ENCODE measurements at places on chromosomes 1 and 21. TPM values are rescaled to one million over a fixed set of nuclear protein-coding genes. Genes with fewer than 3 reads are reported as not detected.

SLC19A2 gene
- total RNA-seq: 10.5 TPM

RXRG gene
- total RNA-seq: not detected

OR6P1 gene
- total RNA-seq: not detected

LCE1B gene
- total RNA-seq: not detected

ZNF593OS gene
- total RNA-seq: not detected

DISP1 gene
- total RNA-seq: 6.6 TPM

HIVEP3 gene
- 2.1 TPM for total RNA-seq

CDA gene
- total RNA-seq: 0.92 TPM

FHAD1 gene
- 0.03 TPM for total RNA-seq

HPCAL4 gene
- total RNA-seq: not detected
